Stimulated activated CD8-positive, alpha-beta memory T cell treated with anti-CD3 and anti-CD28 coated beads, Interleukin-4, amount 100 ng/mL, for 4 hours (primary cell): ENCODE measurements at places on chromosomes 16 and 17.

DNA sequence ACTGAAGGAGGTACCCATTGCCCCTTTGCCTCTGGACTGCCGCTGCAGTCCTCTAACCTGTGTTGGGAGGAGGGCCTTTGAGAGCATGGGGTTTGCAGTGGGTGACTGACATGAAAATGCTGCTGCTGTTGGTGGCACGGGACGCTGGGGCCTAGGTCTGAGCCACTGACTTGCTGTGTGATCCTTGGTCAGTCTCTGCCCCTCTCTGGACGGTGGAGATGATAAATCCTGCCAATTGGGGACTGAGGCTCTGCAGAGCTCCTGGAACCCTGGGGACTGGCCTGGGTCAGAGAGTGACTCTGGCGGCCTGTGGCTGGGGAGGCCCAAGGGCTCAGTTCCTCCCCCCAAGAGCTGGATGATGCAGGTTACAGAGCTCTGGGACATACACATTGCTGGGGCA lies 6.1 kb upstream of the PYDC1 start:
- no peak for DNase-seq

- DNase-seq: no peak
Observed at GRCh38 chr17:4483012-4483840, 15.5 kb upstream of the SPNS2 start.

DNA sequence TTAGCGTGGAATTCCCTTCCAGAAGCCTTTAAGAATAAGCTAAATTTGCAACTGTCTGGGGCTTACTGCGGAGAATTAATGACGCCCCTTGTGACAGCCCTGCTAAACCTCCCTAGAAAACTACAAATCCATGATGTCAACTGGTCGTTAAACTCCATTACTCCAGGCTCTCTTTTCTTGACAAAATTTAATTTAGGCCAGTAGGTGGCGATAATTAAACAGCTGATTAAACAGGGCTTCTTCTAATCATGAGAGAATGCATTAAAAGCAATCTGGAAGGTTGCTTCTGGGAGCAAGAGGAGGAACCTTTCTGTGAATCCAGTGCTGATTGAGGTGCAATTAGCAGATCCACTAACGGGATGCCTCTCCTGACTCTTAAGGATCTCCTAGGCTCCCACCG lies 8.1 kb upstream of the NLRP1 start:
- DNase-seq: no peak

- DNase-seq: no peak
Observed at GRCh38 chr17:32020943-32021614, 13.9 kb downstream of the LRRC37B start.

DNA sequence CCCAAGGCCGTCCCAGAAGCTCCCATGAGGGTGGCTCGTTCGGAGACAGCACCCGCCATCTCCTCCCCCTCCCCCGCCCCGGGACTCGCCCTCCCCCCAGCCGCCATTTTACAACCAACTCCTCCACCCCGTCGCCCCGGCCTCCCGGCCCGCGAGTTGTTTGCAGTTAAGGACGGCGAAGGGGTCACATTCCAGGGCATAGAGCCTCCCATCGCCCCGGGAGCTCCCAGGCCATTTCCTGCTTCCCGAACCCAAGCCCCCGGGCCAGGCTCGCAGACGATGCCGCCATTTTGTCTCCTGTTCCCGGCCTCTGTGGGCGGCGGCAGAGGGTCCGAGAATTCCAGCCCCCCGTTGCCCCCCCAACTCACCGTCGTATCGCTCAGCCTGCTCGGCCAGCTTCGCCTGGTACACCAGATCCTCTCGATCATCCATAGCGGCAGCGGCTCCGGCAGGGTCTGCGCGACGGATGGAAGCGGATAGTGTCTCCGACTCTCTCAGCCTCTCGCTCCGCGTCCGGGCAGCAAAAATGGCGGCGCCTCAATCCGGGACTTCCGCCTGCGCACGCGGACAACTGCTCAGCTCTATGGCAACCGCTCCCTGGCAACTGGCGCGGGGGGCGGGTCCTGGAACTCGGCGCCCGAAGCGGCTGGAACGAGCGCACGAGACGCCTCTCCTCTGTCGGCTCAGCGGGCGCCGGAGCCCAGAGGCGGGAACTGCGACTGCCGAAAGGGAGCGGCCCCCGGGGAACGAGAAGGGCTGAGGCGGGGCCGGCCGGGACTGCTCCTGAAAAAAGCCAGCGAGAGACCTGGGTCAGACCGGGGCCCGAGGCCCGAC lies at the start of gene YWHAE:
Gene YWHAE, minus strand, starts transcription at position 544 of the 834 bp plus-strand sequence. Its CDS starts 112 bp downstream, at position 432.
- peak; percentile 95 for DNase-seq

DNA sequence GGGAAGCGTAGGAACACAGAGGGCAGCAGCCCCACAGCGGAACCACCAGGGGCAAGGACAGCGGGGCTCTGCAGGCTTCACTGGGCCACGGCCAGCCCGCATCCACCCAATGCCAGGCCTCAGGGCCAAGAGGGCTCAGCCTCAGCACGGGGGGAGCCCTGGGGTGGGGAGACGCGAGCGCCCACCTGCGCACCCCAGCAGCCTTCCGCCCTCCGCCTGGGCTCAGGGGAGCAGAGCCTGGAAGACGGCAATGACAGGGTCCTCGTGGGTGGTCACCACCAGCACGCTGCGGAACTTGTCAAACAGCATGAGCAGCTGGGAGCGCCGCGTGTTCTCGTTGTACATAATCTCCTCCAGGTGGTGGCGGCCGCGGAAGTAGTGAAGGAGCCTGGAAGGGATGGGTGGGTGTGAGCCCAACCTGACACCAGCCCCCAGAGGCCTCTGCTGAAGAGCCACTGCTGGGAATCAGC lies 8.5 kb downstream of the MPG start:
- DNase-seq: no peak

- no peak for DNase-seq
Observed at GRCh38 chr16:72120026-72120425, 26.4 kb downstream of the DHX38 start.

GRCh38 chr16:72255786-72256185 lies 83.8 kb upstream of the PMFBP1 start:
- DNase-seq: no peak

DNA sequence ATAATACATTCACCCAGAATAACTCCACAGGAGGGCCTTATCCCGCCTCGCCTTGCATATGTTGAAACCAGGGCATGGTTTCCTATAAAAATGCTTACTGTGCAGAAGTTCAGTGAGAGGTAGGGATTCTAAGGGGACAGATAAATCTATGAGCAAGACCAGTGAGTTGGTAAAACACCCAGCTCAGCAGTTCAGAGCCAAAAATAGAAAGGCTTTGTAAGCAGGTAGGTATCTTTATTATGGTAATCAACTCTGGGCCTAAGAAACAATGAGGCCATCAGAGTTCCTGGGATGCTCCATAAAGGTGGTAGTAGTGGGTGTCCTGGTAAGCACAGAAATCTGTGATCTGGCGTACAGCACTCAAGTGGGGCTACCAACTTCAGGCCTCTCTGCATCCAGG lies 549.4 kb upstream of the CDH5 start:
- DNase-seq: no peak

- no peak for DNase-seq
Observed at GRCh38 chr16:84065536-84066132, 23.0 kb upstream of the SLC38A8 start.

DNA sequence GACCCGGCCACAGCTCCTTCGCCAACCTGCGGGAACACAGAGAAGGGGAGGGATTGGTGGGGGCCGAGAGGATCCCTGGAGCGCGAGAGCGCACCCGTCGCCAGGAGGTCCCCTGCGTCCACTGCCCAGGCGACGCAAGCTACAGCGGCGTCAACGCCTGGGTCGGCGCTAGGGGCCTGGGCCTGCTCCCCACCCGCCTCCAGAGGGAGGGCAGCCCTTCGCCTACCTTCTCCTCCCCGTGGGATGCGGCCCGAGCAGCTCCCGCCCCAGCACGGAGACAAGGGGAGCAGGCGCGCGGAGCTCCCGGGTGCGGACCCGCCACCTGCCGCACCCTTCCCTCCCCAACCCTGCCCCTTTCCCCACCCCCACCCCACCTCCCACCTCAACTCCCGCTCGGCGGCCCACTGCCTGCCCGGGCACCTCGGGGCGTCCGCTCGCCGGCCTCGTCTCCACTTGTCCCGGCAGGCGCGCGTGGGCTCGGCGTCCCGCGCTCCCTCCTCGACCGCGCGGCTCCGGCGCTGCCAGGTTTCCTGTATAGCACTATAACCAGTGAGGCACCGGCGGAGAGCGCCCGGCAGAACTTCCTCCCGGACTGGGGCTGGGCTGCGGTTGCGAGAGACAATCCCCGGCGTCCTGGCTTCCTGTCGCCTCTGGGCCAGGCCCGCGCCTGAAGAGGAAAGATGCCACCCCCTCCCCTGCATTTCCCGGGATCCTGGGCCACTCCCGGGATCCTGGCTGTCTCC lies 119.1 kb upstream of the SMURF2 start:
- no peak for DNase-seq

DNA sequence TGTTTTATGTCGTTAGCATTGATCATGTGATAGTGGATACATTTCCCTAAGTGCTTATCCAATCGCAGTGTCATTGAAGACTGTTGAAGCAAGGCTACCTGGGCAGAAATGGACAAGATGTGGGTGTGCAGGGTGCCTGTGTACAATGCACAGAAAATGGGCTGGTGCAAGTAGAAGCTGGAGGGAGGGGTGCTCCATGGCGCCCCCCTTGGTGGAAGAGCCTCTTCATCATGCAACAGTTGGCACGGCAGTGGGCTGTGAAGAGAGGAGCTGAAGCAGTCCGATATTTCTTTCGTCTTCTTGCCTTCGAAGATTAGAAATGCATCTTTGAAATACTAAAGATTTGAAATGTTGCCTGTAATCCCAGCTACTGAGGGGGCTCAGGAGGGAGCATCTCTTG lies 100.5 kb downstream of the PLCG2 start:
- DNase-seq: no peak

GRCh38 chr17:71870546-71870862 lies 250.3 kb upstream of the SOX9 start:
- no peak for DNase-seq

- no peak for DNase-seq
Observed at GRCh38 chr17:79803997-79804855, 7.3 kb upstream of the CBX8 start.
